ENCODE measurements at places on chromosomes 3 and 15. TPM values are rescaled to one million over a fixed set of nuclear protein-coding genes. Genes with fewer than 3 reads are reported as not detected.

PLSCR5 gene
- not detected for total RNA-seq

MNS1 gene
- total RNA-seq: 0.51 TPM

CYP11A1 gene
- total RNA-seq: 1.0 TPM

GRCh38 chr3:186888569-186888968, 41.8 kb upstream of the ST6GAL1 start:
- no peak overlapping the region for H3K4me3 ChIP-seq
- no peak for DNase-seq
- H3K4me1 ChIP-seq: no peaks in the 10 kb centered on the region
- peak overlapping the region; percentile 53 for H3K27ac ChIP-seq
- H3K36me3 ChIP-seq: no peaks in the 10 kb centered on the region
- H3K27me3 ChIP-seq: no peaks in the 10 kb centered on the region

DNA sequence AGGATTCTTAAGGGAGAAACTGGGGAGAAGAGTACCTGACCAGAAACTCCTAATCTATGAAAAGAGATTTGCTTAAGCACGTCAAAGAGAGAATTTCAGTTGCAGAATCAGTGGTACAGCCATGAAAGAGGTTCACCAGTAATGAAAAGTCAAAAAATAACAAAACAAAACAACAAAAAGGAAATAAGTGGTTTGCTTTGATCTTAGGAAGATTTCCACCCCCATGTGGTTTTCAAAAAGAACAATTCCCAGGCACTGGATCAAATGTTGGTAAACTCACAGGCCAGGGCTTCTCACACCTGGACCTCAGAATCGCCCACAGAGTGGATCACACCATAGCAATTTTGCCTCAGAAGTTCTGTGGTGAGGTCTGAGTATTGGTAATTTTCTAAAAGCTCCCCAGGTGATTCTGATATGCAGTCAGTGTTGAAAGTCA, 67.5 kb downstream of the TMEM39A start:
- H3K4me1 ChIP-seq: no peaks in the 10 kb centered on the region
- H3K27me3 ChIP-seq: no peaks in the 10 kb centered on the region
- no peak for DNase-seq
- peaks cover 85% of the 10 kb centered on the region for H3K36me3 ChIP-seq
- H3K4me3 ChIP-seq: no peak overlapping the region

- no peak overlapping the region for H3K4me3 ChIP-seq
- no peaks in the 10 kb centered on the region for H3K4me1 ChIP-seq
- no peaks in the 10 kb centered on the region for H3K27me3 ChIP-seq
- no peaks in the 10 kb centered on the region for H3K36me3 ChIP-seq
- no peak for DNase-seq
- H3K27ac ChIP-seq: no peak overlapping the region
Measured at GRCh38 chr3:125075738-125076137, 19.9 kb upstream of the HEG1 start.

DNA sequence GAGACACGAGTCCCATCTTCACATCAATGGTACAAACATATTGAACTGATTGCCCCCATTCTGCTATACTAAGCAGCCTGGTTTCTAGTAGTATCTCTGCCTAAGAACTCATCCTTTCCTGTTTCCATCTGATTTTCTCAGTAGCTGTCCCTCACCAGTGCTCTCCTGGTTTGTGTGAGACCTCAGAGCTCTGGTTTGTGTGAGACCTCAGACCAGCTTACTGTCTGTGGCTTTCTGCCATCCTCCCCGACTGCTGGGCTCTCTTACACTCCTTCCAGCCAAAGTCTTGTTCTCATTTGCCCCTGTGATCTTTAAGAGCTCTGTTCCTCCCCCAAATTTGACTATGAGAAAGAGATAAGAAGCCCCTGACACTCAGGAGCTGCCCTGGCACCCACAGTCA, 41.1 kb upstream of the NEDD4 start:
- no peaks in the 10 kb centered on the region for H3K36me3 ChIP-seq
- H3K4me3 ChIP-seq: no peak overlapping the region
- H3K4me1 ChIP-seq: no peaks in the 10 kb centered on the region
- no peaks in the 10 kb centered on the region for H3K27me3 ChIP-seq

Data from right atrium auricular region (tissue), 2 donors.